ENCODE measurements at places on chromosomes 5 and 9.
A peak's percentile ranks its signal among the peaks of the same experiment; 100 is the strongest.

GRCh38 chr9:110599468-110599867, 19.9 kb upstream of the SVEP1 start:
- DNase-seq = peak; percentile 42

GRCh38 chr9:125655691-125656410, 51.2 kb downstream of the MAPKAP1 start:
- DNase-seq = peak; percentile 68

DNA sequence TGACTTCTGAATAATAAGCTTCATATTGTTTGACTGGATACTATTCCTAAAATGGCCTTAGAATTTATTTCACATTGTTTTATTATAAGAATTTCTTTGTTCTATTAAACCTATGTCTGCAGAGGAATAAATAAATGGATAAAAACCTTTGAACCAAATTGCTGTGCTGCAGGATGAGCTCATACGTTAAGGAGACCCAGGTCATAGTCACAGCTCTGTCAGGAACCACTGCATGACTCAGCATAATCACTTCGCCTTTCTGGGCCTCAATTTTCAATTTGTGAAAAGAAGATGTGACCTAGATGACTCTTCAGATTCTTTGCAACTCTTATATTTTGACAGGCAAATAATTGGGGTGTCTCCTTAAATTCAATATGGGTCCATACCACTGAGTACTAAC, 36.7 kb upstream of the HMHB1 start:
- peak; percentile 59 for DNase-seq

- no peak for DNase-seq
These were observed 56.0 kb downstream of the ZNF462 start for GRCh38 chr9:106918825-106919509.

DNA sequence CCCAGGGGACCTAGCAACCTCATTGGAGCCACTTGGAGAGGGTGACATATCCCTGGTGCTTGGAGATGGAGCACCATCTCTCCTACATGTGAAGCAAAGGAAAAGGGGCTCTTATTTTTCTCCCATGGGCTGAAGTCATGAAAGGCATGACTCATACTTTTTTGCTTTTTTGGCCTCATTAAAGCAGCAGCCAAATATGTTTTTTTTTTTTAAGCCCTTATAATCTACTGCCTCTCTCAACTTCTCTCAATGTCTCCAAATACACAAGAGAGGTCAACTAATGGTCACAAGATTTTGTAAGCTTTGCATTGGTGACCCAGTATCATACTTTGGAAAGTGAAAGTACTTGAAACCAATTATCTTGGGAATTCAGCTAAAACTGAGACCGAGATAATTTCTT, 1.6 kb upstream of the CFAP90 start:
- no peak for DNase-seq

DNA sequence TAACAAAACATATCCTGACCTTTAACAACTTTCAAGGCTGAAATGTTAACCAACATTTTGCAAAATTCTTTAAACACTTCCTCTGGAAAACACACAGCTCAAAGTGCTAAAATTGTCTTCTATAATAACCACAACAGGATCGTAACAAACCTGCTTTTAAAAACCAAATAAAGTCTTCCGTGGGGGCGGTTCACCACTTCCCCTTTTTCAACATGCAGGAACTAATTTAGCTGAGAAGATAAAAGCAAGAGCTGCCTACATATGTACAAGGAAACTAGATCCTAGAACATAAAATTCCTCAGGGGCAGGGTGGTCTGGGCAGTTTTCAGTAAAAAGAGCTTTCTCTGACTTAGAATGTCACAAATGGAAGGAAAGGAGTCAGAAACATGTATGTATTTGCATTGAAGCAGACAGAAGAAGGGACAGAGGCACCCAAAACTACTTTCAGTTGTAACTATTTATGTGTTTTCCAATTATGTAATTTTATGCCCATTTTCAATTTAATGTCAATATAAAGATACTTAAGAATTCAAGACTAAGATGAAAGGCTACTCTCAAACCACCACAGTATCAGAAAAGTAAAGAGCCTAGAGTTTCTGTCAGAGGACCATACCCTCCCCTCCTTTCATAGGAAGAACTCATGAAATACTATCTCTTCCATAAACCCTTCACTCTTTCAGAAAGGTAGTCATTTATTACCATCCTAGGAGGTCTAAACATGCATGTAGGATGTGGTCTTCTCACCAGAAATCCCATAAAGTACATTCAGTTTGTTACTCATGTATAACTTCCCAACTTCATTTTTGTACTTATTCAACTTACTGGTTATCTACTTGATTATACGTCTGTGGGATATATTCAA, 185.9 kb upstream of the RASA1 start:
- no peak for DNase-seq

- no peak for DNase-seq
These were observed 6.9 kb upstream of the SLC12A7 start for GRCh38 chr5:1118738-1119137.

DNA sequence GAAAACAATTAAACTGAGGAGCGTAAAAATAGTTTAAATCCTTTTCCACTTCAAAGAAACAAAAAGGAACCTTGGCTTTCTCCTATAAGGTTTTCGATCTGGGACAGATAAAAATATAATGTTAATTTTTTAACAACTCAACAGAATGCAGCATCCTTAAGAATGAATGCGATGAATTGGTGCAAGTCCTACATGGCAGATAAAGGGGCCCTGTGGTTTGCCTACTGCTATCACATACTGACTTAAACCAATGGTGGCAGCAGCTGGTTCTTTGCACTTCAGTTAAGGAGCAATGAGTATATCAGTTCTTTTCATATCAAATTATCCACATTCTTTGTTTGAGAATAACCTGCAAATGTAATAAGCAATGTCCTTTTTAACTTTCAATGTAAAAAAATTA, 12.4 kb upstream of the TYRP1 start:
- no peak for DNase-seq

- no peak for DNase-seq
These were observed 9.9 kb upstream of the EGR1 start for GRCh38 chr5:138455232-138455930.

DNA sequence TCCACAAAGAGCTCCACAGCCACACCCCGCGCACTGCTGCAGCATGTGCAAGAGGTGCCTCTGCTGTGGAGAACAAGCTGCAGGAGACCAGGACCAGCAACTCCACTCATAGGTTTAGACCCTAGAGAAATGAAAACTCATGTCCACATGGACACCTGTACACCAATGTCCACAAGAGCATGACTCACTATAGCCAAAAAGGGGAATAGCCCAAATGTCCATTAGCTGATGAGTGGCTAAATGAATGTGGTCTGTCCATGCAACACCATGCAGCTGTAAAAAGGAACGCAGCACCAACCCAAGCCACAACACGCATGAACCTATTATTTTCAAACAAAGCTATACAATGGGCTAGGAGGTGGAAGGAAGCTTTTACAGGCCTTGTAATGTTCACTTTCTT, 18.1 kb downstream of the DYNC2I2 start:
- DNase-seq = no peak

- peak; percentile 52 for DNase-seq
These were observed 48.2 kb upstream of the RPL26L1 start for GRCh38 chr5:172910828-172911627.

DNA sequence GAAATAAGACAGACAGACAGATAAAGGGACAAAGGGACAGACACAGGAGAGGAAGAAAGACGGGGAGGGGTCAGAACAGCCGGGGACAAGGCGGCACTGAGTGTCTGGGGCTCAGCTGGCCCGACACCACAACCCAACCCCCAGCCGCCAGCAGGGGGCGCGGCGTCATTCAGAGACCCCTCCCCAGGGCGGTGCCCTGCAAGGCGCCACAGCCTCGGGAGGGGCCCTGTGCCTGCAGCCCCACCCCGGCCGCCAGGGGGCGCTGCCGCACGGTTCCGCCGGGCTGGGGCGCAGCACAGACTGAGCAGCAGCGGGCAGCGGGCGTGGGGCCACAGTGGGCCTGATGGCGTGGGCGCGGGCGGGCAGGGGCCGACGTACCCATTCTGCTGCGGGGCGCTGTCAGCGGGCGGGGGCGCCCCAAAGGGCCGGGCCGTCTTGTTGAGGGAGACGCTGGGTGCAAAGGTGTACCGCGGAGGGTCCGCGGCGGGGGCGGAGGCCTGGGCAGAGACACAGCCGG, 5.9 kb downstream of the PDLIM7 start:
- peak; percentile 59 for DNase-seq

DNA sequence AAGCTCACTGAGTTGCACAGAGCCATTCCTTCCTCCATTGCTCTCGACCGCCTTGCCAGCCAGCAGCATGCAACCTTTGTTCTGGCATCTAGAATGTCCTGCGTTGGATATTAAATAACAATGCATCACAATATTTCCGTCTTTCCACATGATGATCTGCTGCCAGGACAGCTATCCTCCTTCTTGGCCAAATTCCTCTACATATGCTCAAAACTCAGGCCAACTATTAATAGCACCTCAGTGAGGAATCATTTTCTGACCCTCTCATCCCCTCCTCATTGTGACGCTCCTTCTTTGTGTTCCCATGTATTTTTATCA, 128.6 kb downstream of the MYO10 start:
- DNase-seq = no peak

- DNase-seq = no peak
These were observed 227.3 kb downstream of the MLLT3 start for GRCh38 chr9:20394969-20395368.

GRCh38 chr9:86763791-86764190, 183.5 kb downstream of the GAS1 start:
- DNase-seq = no peak

DNA sequence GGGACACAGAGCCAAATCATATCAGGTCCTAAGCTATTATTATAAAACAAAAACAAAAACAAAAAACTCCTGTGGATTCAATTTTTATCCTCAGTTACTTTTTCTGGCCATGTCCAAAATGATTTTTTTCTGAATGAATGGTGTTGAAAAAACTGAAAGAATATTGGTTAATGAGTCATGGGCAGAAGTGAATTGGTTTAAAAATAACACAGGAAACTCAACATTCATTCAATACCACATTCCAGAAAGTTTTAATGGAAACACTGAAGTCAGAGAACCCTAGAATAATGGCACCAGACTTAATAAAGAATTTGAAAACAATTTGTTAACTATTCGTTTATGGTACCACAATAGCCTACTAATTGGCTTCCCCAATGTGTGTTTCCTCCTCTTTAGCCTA, 102.4 kb upstream of the CDH9 start:
- DNase-seq = peak; percentile 39

- peak; percentile 75 for DNase-seq
These were observed 121.3 kb downstream of the LIFR start for GRCh38 chr5:38434966-38435705.

DNA sequence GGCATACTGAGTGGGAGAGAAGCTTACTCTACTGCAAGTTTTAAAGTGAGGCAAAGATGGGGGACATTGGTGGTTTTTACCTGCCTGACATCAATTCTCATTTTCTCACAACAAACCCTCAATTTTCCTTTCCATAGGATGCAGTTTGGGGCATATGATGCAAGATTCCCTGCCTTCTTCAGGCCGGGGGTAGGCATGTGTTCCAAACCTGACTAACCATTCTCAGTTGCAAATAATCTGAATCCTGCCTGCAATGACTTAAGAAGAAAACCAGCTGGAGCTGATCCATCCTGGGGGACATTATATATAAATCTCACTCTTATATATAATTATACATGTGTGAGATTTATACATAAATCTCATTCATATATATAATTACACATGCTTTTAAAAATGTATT, 223.6 kb upstream of the EFNA5 start:
- DNase-seq = peak; percentile 30

DNA sequence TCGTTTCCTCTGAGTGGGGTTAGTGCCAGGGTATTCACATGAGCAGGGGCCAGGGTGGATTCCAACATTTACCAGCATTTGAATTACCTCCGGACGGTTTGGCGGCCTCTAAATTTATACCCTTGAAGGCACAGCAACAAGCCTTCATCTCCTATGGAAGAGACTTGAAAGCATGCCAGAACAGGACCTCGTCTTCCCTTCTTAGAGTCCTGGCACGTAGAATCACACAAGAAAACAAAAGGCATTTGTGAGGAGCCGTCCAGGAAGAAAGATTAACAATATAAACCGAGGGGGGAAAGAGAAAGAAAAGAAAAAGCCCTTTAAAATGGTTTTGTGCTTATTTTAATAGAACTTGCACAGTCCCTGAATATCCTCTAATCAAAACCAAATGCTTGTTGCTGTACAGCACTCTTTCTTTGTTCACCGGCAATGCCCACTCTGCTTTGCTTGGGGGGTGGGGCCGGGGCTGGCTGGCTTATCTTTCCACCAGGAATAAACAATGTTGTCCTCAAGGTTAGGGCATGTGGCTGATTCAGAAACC, 575.8 kb upstream of the ZNF462 start:
- DNase-seq = peak; percentile 44

DNA sequence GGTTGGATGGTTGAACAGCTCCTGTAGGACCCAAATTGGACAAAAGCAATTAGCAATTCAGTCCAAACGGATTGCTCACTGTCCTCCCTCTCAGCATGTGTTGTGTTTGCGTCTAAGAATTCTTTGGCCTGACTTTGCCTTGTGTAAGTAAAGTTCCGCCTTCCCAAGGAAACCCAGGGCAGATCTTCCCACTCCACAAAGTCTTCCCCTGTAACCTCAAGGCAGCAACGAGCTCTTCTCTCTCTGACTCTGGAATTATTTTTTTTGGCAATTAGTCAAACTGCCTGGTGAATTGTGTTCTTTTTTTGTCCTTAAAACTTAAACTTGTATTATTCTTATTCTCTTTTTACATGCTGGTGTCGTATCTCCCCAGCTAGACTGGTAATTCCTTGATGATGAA, 20.7 kb upstream of the BASP1 start:
- no peak for DNase-seq

DNA sequence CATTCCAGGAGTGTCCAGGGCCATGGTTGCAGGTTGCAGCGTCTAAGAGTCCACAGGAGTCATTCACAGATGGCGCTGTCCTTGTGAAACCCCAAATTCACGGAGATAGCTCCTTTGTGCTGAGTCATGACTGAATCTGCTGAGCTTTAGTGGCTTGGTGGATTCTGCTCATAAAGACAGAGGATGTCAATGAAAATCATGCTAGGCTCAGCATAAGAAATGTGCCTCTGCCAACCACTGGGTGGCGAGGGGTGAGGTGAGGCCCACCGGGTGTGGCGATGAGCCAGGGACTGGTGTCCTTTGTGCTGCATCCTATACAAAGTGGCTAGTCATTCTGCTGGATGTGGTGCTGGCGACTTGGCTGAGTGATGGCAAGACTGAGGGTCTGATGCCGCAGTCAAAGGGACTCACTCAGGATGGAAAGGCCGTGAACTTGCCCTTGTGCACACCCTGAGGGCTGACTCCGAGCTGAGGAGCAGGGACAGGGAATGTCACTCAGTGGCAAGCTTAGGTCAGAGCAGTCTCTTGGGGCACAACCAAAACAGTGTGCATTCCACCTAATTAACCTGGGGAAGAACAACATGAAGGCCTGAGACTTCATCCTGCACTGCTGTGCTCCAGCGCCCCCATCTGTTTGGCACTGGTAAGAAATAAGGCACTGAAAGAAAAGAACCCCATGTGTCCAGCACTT, 71.5 kb downstream of the DAP start:
- DNase-seq = peak; percentile 51
